ENCODE measurements at places on chromosomes 16 and 17. TPM values are rescaled to one million over a fixed set of nuclear protein-coding genes. Genes with fewer than 3 reads are reported as not detected.

DNA sequence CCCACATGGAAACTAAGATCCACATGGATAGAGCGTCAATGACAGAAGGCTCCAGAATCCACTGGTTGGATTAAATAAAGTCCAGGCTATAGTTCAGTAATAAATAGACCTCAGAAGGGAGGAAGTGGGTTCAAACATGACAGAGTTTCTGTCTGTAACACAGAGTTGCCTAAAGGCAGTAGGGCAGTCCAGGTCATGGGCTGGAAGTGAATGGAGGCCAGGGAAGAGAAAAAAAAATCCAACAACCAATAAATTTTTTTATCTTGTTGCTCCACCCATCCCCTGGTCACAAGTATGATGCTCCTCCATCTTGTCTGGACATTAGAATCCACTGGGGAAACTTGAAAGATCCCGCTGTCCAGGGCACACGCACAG is 92.4 kb downstream of the RGS9 start:
- no peak for DNase-seq

- peak; percentile 42 for DNase-seq
Measured at GRCh38 chr17:68461589-68461988, 4.3 kb upstream of the WIPI1 start.

The CCL5 gene
- 28.9 TPM for total RNA-seq

DNA sequence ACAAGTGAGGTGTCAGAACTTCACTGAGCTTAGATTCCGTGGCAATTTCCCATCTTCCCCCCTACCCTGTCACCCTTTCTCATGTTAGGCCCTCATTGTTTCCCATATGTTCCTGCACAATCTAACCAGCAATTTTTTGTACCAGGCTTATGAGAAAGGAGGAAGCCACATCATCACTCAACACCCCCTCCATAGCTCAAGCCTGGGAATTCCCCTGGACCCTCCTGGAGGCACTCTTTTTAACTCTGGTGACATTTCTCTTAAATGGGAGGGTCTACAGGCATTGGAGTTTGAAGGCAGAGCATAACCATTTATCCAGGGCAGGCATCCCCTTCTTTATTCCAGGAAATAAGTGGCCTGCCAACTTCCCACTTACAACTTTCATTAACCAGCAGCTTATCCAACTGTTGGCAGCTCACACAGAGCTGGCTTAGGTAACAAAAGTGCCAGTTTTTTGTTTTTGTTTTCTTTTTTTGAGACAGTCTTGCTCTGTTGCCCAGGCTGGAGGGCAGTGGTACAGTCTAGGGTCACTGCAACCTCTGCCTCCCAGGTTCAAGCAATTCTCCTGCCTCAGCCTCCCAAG is 10.4 kb upstream of the GLG1 start:
- no peak for DNase-seq

GRCh38 chr16:3727806-3728381 is 10.6 kb upstream of the TRAP1 start:
- DNase-seq = no peak

- no peak for DNase-seq
Measured at GRCh38 chr17:13587487-13588338, 14.0 kb downstream of the HS3ST3A1 start.

The KRTAP4-1 gene
- total RNA-seq = not detected

- no peak for DNase-seq
Measured at GRCh38 chr16:68698091-68698490, 39.0 kb upstream of the CDH1 start.

DNA sequence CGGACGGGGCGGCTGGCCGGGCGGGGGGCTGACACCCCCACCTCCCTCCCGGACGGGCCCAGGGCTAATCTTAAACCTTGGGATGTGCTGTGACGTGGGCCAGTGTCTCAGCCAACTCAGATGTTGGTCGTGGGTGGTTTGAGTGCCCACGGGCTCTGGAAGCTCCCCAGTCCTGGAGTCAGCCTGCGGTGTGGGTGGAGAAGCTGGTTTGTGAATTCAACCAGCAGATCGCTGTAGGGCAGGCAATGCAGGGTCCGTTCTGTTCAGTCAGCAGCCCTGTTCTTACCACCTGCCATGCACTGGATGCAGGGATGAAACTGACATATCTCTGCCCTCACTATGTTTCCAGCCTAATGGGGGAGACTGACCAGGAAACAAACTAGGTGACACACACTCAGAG is 8.0 kb upstream of the ZNF500 start:
- DNase-seq = no peak

The KCNH4 gene
- 0.64 TPM for total RNA-seq

All from activated T-helper 2 cell treated with anti-CD3 and anti-CD28 coated beads, Interferon-gamma antibody, Interleukin-2, Interleukin-4, amounts not matched to agents 10 μg/mL and 5 μg/mL and 100 μg/mL, durations not matched to agents 14 hours and 24 hours and 36 hours (primary cell).